ENCODE measurements at places on chromosomes 11 and 22. TPM values are rescaled to one million over a fixed set of nuclear protein-coding genes. Genes with fewer than 3 reads are reported as not detected.

- DNase-seq = peak; percentile 62
These were observed 135.5 kb downstream of the ETS1 start for GRCh38 chr11:128451652-128452470.

DNA sequence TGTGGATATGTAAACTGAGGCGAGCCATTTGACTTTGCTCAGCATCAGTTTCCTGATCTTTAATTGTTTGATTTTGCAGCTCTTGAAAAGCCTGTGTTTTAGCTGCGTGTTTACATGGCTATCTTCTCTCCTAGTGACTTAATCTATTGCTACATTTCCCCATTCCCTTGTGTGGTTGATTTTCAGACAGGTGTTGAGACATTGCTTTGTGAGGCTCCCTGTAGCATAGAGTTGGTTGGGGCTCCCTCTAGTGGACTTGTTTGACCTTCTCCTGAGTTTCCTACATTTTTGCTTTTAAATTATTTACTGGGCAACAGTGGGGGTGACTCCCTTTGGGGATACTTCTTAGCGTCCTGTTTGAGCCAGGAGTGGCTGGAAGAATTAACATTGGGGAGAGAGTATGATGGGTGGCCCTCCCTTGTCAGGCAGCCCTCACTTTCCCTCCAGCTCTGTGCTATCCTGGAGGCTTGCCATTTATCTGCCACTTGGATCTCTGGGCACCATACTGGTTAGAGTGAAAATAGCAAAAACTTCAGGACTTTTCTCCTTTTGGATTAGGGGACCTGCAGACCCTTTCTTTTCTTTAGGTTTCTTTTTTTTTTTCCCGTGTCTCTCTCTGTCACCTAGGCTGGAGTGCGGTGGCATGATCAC is 9.2 kb upstream of the CBL start:
- DNase-seq = peak; percentile 48

DNA sequence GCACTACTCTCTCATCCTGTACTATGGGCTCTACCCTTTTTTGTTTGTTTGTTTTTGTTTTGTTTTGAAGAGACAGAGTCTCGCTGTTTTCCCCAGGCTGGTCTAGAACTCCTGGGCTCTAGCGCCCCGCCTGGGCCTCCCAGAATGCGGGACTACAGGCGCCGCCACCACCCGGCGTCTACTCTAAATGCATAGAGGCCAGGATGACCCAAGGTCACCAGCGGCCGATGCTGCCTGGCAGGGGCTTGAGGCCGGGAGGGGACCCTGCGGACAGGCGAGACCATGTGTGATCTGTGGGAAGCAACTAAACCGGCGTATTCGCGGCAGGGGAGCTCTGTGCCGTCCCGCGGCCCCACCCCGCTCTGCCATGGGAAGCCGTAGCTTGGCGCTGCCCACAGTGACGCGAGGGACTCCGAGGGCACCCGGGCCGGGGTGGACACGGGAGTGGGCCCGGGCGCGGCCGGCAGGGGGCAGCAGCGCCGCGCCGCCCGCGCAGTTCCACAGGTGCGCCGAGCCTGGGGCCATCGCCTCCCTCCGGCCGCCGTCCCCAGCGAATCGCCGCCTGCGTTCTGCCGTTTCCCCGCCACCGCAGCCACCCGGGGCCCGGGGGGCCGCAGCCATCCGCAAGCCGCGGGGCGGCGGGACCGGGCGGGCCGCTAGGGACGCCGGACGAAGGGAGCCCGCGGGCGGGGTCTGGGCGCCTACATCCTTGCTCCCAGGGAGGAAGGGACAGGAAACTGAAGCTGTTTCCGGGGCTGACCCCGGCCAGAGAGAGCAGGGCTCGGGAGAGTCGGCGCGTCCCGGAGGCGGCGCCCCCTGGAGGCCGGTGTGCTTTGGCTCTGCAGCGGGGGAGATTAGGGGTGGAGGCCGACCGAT is 12.3 kb upstream of the HDHD5 start:
- DNase-seq = peak; percentile 83

GRCh38 chr22:50612528-50613221 is 12.1 kb downstream of the MAPK8IP2 start:
- DNase-seq = no peak

GRCh38 chr22:48823941-48824340 is 1003.7 kb downstream of the BRD1 start:
- no peak for DNase-seq

DNA sequence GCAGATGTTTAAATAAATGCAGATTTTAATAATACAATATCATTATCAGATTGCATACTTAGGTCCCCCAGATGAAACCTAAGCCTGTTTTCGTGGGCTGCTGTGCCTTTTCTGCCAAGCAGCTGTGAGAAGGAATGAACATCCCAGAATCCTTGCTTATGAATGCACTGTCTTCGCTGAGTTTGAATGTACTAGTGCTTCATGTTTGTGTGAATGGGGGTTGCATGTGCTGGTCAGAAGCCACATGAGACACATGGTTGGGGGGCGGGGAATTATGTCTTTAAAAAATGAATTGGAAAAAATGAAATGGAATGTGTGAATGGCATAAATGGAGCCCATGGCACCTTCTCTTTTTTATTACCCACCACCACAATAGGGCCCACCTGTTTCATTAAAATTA is 125.4 kb upstream of the HSD17B12 start:
- no peak for DNase-seq

GRCh38 chr22:20584029-20584871 is 76.8 kb downstream of the MED15 start:
- DNase-seq = no peak

GRCh38 chr22:31604137-31604705 is 57.8 kb downstream of the PISD start:
- no peak for DNase-seq

DNA sequence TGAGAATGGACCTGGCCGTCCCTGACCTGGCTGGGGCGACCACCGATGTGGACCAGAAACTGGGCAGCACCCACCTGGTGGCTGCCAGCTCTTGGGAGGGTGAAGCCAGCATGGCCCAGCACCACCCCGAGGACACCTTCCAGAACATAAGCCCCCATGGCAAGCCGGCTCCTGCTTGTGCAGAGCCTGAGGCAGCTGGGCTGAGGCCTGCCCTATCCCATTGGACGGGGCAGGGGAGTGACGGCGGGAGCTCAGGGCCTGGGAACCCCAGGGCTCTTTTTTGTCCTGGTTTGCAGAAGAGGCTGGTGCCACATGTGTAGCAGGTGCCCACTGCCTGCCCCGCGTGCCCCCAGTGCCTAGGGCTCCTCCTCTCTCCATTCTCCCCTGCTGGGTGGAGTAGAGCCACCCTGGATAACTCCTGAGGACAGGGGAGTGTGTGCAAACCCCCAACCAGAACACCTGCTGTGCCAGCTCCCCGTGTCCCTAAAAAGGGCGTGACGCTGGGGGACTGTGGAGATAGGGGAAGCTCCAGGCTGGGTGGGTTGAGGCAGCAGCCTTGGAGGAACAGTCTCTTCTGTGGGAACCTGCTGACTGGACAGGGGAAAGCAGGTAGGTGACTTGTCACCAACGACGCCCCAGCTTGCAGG is 11.9 kb downstream of the DUSP8 start:
- no peak for DNase-seq

DNA sequence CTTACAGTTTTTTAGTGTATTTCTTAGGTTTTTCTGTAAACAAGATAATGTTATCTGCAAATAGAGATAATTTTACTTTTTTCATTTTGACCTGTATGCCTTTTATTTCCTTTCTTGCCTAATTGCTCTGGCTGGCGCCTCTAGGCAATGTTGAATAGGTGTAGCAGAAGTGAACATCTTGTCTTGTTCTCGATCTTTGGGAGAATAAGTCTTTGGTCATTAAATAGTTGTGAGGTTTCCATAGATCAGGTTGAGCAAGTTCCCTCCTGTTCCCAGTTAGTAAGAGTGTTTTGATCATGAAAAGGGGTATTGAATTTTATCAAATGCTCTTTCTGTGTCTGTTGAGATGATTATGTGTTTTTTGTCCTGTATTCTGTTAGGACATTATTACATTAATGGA is 24.0 kb downstream of the PIH1D2 start:
- DNase-seq = no peak

DNA sequence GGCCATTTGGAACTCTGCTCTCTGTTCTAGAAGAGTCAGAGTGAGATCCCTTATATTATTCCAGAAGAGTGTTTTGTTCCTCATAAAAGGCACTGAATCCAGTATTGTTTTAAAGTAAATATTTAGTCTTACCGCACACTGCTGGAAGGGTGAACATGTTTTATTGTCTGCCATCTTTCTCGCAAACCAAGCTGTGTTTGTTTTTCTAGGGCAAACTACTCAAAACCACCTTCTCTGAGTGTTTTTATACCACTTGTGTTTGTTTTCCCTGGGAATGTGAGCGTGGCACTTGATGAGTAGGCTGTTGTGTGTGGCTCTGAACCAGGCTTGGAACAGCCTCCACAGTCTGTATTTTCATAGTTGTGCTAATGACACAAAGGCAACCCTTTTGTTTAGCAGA is 89.8 kb downstream of the DBX1 start:
- no peak for DNase-seq

- DNase-seq = no peak
These were observed 505.4 kb downstream of the MN1 start for GRCh38 chr22:27296091-27296675.

- DNase-seq = no peak
These were observed 60.2 kb downstream of the TNRC6B start for GRCh38 chr22:40237788-40238424.

DNA sequence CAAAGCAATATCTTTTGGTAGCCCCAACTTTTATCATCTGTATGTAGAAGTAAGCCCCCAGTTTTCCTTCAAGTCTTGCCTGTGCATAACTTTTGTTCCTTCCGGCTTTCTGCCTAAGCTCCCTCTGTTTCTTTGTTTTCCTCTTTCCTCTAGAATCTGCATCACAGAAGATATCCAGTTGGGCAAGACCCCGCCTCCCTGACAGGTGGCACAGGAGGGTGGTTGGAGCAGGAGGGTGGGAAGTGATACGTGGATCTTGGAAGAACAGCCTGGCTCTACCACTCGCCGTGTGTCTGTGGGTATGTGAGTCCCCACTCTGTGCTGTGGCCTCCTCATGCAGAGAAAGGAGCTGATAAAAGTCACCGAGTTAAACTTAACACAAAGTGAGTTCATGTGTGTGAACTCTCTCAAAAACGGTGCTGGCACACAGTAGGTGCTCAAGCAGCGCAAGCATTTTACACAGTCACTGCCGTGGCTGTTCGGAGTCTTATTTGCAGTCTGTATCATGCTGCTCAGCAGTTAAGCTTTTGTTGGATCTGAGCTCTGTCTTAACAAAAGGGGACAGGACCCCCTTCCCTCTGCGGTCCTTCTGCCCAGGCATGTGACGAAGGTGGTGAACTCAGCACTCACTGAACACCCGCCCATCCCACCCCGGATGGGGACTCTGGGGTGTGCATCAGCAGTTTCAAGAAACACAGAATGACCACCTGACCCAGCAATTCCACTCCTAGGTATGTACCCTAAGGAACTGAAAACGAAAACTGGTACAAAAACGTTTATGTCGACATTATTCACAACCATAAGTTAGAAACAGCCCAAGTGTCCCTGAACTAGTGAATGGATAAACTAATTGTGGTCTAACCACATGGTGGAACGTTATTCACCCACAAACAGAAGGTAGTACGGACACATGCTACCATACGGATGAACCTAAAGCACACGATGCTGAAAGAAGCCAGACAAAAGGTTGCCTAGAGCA is 249.1 kb downstream of the CTTN start:
- DNase-seq = no peak

- peak; percentile 8 for DNase-seq
These were observed 65.5 kb upstream of the CHORDC1 start for GRCh38 chr11:90288212-90288821.

GRCh38 chr11:20368438-20368837 is 4.9 kb downstream of the HTATIP2 start:
- DNase-seq = no peak

DNA sequence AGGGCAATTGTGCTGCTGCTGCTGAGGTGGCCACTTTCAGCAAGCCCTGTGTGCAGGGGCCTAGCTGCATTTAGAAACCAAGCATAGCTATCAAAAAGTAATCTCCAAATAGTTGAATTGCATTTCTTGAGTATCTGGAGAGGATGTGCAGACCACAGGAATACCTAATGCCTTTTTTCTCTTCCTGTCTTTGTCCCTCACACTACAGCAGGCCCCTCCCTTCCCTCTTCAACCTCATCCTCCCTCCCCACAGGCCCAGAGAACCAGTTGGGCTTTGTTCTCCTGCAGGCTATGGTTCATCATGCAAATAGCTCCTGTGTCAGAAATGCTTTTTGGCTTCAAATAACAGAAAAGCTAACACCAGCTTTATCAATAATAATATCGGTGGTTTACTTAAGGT is 47.7 kb downstream of the DKK3 start:
- DNase-seq = no peak

DNA sequence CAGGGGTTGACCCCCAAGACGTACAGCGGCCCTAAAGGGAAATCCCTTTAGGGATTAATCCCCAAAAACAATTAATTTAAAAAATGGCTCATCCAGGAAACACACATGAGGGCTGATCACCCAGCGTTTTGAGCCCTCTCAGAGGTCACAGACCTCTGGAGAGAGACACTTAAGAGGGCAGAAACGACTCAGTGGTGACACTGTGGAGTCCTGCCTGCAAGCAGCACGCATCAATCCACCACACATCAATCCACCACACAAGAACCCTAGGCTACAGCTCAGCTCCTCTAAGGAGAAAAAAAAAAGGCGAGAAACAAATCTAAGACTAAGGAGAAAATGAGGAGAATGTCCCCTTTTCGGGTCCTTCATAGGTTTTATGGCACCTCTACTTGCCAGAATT is 12.5 kb upstream of the SELENOH start:
- no peak for DNase-seq

DNA sequence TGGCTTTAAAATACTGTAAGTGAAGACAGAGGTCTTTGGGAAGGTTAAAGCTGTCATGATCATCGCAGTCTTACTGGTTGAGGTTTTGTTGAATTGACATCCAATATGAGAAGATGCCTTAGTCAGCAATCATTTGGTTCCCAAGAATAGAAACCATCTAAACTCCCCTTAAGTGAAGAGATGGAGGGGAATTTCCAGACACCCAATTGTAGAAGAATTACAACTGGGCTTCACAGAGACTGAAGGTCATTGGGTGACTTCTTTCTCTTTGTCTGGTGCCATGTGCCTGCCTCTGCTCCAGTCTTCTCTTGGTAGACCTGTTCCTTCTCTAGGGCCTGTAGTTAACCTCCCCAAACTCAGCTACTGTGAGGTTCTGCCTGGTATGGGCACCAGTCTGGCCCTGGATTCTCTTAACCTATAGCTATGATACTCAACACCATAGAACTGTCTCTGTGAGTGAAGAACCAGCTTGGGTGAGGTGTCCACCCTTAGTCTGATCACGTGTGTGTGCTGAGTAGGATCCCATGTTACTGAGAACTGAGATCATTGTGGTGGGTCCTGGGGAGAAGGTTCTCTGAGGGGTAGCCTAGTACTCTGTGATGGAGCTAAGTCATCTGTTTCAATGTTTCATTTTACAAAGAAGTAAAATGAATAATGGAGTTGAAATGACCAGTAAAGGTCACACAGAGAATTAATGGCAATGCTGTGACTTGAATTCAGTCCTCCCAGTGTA is 182.5 kb downstream of the CSNK2A3 start:
- no peak for DNase-seq

OR56A1 gene
- polyA plus RNA-seq = not detected

NLRP6 gene
- 0.07 TPM for polyA plus RNA-seq

VSIG2 gene
- polyA plus RNA-seq = 28.8 TPM

MICAL2 gene
- 63.1 TPM for polyA plus RNA-seq

CABP4 gene
- 1.9 TPM for polyA plus RNA-seq
